Pancreas (tissue), 10 donors: ENCODE measurements at places on chromosomes 16 and 17. TPM values are rescaled to one million over a fixed set of nuclear protein-coding genes. Genes with fewer than 3 reads are reported as not detected.

HS3ST6 gene
- polyA plus RNA-seq = 0.11 TPM

NPIPA2 gene
- 4.4 TPM for polyA plus RNA-seq

NXPH3 gene
- 1.1 TPM for polyA plus RNA-seq

ASIC2 gene
- not detected for polyA plus RNA-seq

NGFR gene
- polyA plus RNA-seq = 6.6 TPM

DNA sequence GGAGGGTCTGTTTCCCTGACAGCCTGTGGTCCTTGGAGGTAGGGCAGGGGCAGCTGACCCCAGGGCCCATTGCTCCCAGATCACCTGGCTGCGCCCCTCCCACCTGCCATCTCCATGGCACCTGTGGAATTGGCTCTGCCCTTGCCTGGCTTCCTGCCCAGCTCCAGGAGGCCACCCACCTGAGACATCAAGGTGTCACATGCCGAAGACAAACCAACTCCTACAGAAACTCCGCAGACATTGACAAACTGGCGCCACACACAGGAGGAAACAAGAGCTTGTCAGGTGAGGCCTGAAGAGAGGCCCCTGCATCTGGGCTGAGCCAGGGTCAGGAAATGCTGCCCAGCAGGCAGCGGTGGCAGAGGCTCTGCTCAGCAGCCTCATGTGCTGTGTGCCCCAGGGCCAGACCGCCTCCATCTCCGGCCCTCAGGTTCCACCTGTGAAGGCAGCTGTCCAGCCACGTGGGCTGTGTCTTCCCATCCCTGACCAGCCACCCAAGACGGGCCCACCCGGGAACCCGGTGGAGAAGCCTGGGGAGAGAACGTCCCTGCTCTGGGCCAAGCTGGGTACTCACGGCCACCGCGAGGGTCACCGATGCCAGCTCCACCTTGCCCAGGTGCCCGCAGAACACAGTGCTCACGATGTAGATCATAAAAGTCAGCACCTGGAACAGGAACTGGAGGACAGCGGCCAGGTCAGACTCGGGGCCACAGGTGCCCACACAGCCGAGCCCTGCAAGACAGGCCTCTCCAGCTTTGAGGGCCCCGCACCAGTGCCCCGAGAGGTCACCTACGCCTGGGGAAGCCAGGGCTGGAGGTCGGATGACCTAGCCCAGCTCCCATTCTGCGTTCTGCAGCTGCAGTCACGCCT lies 1.6 kb downstream of the SLC47A2 start:
- H3K4me1 ChIP-seq = no peaks in the 10 kb centered on the region

DNA sequence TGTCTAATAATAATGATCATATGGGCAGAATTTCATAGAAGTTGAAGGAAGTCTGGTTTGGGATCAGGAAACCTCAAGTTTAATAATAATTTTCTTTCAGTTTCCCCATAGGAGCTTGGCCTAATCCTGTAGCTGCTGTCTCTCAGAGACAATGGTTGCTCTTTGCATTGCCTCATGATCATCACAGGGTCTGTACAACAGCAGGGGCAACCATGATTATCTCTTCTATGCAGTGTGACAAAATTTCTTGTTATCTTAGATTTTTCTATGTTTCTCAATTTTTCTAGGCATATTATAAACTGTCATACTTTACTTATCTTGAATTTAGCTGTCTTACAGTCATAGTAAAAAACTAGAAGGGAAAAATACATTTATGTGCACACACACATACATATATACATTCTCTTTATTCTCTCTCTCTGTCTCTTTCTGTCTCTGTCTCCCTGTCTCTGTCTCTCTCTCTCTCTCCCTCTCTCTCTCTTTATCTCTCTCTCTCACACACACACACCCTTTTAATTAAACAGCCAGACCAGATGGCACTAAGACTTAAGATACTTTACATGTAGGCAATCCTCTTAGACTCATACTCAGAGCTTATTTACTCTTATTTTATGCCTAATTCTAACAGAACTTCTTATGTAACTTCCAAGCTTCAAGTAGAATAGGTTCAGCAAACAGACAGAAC lies 30.5 kb downstream of the SMIM36 start:
- no peak overlapping the region for H3K27ac ChIP-seq
- H3K36me3 ChIP-seq = no peaks in the 10 kb centered on the region
- no peak for DNase-seq
- H3K4me1 ChIP-seq = no peaks in the 10 kb centered on the region
- no peaks in the 10 kb centered on the region for H3K27me3 ChIP-seq

GRCh38 chr16:27463741-27464591 lies 62.0 kb downstream of the IL21R start:
- peaks cover 7% of the 10 kb centered on the region for H3K36me3 ChIP-seq
- H3K27ac ChIP-seq = no peak overlapping the region
- no peak overlapping the region for H3K4me3 ChIP-seq
- DNase-seq = no peak

GRCh38 chr16:89119166-89119621 lies 25.5 kb downstream of the ACSF3 start:
- peak; percentile 28 for DNase-seq
- no peaks in the 10 kb centered on the region for H3K4me1 ChIP-seq
- no peaks in the 10 kb centered on the region for H3K27me3 ChIP-seq
- no peak overlapping the region for H3K4me3 ChIP-seq
- H3K27ac ChIP-seq = no peak overlapping the region
- no peaks in the 10 kb centered on the region for H3K36me3 ChIP-seq

DNA sequence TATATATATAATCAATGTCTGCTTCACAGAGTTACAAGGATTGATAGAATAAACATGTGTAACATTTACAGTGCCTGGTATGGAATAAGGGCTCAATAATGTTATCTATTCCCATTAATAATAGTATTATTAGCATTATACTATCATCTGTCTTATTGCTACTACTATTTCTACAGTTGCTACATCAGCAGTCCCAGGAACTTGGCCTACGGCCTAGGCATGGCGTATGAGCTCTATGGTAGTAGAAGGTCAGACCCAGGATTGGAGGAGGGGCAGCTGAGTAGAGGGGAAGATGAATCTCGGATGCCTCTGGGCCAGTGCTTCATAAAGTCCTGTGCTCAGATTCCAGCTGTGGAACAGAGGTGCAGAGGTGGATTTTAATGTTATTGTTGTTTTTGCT lies 146.3 kb upstream of the TBX2 start:
- H3K27me3 ChIP-seq = no peaks in the 10 kb centered on the region
- no peak for DNase-seq
- no peak overlapping the region for H3K27ac ChIP-seq
- H3K36me3 ChIP-seq = no peaks in the 10 kb centered on the region
- peaks cover 4% of the 10 kb centered on the region for H3K4me1 ChIP-seq
- H3K4me3 ChIP-seq = no peak overlapping the region

DNA sequence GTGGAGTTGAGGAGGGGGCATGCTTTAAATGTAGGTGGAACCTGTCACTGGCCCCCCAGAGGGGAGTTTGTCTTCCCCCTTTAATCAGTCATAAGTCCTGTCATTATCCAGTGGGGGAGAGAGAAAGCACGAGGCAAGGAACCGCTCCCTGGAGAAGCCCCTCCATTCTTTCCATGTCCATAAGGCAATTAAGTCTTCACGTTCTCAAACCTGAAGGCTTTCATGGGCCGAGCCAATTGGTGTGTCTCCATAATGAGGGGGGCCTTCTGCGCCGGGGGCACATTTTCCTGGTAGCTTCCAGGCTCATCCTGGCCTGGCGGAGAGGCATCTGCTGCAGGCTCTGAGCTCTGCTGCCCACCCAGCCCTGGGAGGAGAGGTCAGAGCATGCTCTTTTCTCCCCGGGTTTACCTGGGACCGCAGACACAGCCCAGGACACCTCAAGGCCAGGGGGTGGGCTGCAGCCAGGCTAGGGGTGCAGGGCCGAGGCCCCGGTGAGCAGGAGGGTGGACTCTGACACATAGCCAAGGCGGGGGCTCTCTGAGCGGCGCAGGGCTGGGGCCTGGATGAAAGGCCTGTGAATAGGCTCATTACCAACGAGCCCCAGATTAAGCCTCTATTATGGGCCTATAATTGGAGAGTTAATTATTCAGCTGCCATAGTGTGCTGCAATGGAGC lies 42.5 kb downstream of the C16orf78 start:
- DNase-seq = no peak
- H3K36me3 ChIP-seq = no peaks in the 10 kb centered on the region
- no peak overlapping the region for H3K27ac ChIP-seq
- H3K4me1 ChIP-seq = no peaks in the 10 kb centered on the region
- no peak overlapping the region for H3K4me3 ChIP-seq
- H3K27me3 ChIP-seq = no peaks in the 10 kb centered on the region
